ENCODE measurements at places on chromosomes 16 and 17.

DNA sequence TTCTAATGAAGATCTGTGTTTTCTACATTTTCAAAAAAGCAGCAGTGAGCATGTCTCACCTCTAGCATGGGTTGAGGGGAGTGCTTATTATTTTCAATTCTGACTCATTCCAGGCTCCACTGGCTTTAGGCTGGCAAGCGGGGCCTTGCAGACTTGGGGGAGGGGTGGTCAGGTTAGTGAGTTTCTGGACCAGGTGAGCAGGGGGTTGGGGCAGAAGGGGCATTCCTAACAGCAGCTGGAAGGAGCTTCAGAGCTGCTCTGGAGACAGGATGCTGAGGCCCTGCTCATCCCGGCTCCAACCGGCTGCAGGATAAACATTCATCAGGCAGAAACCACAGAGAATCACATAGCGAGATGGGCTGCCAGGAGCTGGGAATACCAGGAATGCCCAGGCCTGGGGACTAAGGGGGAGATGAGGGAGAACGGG, 10.5 kb upstream of the KRT19 start:
- peak; percentile 65 for DNase-seq

- DNase-seq = peak; percentile 88
Measured at GRCh38 chr17:44708401-44709263, at the start of gene DBF4B. DBF4B (plus strand) TSS chr17:44708665; CDS start chr17:44708821, 156 bp downstream.

DNA sequence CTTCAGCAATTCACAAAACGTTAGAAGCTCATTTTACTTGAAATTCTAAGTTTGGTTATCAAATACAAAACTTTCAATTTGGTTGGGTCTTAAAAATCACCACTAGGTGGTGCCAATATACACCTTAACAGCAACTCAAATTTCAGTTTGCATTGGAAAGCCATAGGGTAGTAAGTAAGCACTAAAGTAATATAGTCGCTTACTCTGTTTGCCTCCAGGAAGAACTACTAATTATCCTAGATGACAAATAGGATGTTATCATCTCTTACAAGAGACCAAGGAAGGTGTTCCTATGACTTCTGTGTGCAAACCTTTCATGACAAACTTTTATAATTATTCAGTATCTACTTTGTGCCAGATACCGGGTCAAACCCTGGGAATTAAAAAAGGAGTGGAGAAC, 93.3 kb downstream of the MYO1D start:
- DNase-seq = peak; percentile 53

DNA sequence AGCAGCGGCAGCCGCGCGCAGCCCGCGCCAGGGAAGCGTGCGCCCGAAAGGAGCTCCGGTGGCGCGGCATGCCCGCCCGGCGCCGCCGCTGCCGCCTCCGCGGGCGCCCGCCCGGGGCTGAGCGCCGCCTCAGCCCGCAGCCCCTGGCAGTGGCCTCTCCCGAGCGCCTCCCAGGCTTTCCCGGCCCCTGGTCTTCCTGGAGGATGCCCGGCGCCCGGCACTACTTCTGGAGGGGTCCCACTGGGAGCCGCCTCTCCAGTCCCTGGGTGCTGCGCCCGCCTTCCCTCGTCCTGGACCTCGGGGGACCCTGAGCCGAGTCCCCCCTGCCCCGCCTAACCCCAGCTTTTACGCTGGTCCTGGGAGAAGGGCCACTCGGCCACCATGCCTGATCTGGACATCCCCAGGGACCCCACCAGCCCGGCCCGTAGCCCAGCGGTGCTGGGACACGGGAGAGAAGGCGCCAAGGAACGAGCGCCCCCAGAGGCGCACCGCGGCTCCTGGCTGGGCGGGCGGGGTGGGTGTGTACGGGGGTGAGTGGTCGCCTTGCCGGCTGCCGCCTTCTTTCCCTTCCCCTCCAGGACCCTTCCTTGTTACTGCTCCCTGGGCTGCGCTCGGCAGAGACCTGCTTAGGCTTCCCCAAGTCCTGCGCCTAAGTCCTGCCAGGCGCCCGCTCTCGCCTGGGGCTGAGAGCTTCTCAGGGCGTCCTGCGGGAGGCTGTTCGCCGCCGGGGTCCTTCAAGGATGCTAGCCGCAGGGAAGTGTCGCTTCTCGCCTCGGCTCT, 704 bp downstream of the ASIC2 start:
- DNase-seq = no peak

GRCh38 chr17:42122371-42123303, at the start of gene HSPB9:
HSPB9 (plus strand) TSS chr17:42122804; CDS start chr17:42122851, 47 bp downstream.
- no peak for DNase-seq

GRCh38 chr16:79159261-79160049, 441.1 kb downstream of the MAF start:
- DNase-seq = no peak

DNA sequence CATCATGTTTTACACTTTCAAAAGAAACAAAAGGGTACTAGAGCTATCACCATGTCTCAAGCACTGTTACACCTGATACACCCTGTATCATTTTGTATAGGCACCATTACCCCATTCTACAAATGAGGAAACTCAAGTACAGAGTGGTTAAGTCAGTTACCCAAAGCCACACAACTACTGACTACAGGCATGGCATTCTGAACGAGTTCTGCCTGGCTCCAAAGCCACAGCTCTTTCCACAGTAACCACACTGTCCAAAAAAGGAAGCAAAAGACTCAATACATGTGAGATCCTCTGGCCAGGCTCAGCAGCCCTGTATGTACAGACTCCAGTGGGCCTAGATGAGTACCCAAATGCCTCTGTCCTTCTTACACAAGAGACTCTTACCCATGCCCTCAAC, 4.7 kb downstream of the DYNC1LI2 start:
- DNase-seq = no peak

- no peak for DNase-seq
Measured at GRCh38 chr17:48406936-48407567, 23.0 kb downstream of the SKAP1 start.

DNA sequence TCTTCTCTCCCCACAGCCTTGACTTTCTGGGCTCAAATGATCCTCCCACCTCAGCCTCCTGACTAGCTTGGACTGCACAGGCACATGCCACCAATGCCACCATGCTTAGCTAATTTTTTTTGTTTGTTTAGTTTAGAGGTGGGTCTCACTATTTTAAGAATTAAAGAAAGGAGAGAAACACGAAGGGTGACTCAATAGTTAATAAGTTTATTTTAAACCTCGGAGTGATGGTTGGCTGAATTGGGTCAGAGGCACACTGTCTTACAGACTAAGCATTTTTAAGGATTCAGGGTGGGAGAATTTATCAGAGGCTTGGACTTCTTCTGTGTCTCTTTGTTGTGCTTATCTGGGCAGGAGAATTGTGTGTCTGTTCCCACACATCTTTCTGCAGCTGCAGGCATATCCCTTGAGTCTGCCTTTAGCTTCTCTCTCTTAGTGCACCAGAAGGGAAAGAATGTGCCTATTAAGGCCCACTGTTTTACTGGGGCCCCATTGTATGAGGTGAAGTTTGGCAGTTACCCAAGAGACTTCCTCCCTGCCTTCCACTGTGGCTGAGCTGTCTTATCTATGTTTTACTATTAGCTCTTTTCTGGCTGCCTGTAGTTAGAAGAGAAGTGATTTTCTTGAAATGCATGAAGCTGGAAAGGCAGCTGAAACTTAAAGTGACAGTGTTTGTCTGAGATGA, 2172.0 kb downstream of the TP53TG3F start:
- no peak for DNase-seq

DNA sequence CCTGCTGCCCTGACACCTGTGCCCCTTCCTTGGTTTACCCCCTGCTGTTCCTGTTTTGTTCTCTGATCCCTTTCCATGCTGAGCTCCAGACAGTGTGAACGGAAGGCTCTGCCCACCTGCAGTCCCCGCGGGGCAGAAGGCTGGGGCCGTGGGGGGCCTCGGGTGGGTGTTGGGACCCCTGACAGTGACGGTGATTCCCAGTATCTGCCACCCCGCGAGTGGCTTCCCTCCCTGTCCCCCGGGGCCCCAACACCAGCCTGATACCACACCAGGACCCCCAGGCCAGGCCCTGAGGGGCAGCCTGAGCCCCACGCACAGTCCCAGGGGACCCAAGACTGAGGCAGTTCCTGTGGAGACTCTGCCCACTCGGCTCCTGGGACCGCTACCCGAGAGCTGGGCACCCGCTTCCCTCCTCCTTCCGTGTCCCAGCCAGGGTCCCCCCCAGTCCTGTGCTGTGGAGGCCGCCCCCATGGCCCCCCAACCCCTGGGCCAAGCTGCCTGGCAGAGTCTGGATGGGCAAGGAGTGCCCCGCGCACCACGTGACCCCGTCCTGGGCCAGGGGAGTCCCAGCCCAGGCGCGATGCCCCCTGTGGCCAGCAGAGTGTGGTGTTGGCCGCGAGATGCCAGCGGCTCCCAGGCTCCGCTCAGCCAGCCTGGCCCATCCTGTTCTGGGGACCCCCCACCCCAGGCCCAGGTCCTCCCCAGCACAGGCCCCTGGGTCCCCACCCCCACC, 10.0 kb upstream of the C1QTNF8 start:
- peak; percentile 63 for DNase-seq

- peak; percentile 80 for DNase-seq
Measured at GRCh38 chr16:57000271-57001025, 11.1 kb downstream of the NLRC5 start.

- DNase-seq = no peak
Measured at GRCh38 chr16:58088091-58088490, 41.1 kb downstream of the CFAP20 start.

GRCh38 chr16:19118938-19119431, 5.2 kb downstream of the ITPRIPL2 start:
- DNase-seq = peak; percentile 90

- DNase-seq = no peak
Measured at GRCh38 chr16:23668873-23669272, 9.8 kb upstream of the PLK1 start.

DNA sequence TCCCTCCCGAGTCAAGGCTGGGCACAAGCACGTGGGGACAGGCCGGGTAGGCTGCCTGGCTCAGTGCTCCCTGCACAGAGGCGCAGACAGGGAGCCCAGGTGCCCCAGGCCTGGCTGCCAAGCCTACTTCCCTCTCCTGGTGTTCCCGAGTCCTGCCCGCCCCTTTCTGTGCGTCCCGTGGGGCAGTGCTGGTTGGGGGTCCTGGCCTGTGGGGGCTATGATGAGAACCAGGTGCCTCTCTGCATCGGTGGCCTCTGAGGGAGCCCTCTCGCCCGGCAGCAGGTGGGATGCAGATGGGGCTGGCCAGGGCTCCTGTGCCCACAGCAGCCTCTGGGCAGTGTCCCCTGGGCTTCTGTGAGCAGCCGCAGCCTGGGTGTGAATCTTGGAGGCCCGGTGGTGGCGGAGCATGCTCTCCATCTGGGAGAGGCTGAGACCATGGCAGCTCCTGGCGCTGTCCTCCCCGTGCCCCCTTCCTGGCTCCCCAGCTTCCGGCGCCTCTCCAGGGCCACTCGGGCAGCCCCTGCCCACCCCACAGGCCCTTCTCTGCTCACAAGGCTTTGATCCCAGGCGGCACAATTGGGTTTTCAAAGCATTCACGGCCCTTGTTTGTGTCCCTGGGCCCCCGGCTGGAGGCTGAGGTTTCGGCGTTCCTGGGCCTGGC, 7.2 kb downstream of the CENPX start:
- DNase-seq = no peak

GRCh38 chr16:53078765-53079485, 24.1 kb downstream of the CHD9 start:
- DNase-seq = no peak

All from MCF 10A (cell line).